ENCODE measurements at places on chromosomes 5 and 9.

GRCh38 chr5:161155451-161155850 lies 303.4 kb upstream of the ATP10B start:
- DNase-seq: no peak

GRCh38 chr9:94650949-94651348 lies 11.6 kb upstream of the FBP1 start:
- no peak for DNase-seq

GRCh38 chr9:91063471-91063870 lies 261.9 kb downstream of the SYK start:
- no peak for DNase-seq

- no peak for DNase-seq
Measured at GRCh38 chr9:34124099-34124498, 2.4 kb downstream of the DCAF12 start.

DNA sequence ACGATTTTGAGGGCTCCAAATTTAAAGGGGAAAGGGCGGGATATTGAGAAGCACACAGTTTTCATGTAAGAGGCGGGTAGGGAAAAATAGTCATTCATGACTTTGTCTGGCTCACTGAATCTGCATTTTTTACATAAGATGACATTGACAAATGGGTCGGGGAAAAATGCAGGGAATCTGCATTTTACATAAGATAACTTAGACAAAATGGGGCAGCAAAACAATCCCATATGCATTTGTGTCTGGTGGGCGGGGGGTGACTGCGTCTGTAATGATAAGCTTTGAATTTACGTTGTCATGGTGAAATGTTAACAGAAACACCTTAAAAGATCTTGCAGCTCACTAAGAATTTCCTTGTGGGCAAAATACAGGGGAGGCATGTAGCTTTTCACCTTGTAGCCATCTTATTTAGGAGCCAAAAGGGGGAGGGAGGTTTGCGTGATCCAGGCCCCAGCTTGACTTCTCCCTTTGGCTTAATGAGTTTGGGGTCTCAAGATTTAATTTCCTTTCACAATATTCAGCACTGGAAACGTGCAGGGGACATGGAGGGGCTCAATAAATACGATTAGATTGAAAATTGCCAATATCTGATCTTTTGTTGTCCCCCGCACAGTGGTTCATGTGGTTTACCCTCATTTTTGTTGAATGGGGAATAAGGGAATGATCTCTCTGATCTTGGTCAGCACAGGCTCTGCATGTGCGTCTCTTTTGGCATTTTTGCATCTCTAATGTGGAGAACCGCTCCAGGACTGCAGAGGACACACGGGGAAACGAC lies 41.1 kb upstream of the GADD45G start:
- DNase-seq: no peak

- DNase-seq: no peak
Measured at GRCh38 chr5:957748-958485, 50.7 kb upstream of the NKD2 start.

- no peak for DNase-seq
Measured at GRCh38 chr5:178434851-178435250, 155.3 kb downstream of the COL23A1 start.

- DNase-seq: no peak
Measured at GRCh38 chr5:61551637-61552313, 219.7 kb downstream of the ZSWIM6 start.

DNA sequence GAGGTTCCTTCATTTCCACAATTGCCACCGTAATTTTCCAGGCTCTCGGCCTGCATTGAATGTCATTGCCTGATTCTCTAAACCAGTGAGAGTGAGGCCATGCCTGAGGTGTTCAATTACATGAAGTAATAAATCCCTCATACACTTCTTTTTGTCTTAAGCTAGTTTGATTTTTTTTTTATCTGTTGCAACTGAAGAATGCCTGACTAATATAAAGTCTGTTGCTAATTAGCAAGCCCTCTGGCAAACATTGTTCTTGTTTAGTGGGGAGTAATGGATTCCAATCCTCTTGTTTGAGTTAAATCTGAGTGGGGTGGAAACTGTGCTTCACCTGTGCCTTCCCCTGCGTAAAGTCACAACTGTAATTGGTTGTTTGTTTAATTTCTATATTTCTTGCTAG lies 338.1 kb upstream of the ATP10B start:
- DNase-seq: no peak

GRCh38 chr9:79120533-79120932 lies 451.2 kb upstream of the TLE4 start:
- DNase-seq: no peak

DNA sequence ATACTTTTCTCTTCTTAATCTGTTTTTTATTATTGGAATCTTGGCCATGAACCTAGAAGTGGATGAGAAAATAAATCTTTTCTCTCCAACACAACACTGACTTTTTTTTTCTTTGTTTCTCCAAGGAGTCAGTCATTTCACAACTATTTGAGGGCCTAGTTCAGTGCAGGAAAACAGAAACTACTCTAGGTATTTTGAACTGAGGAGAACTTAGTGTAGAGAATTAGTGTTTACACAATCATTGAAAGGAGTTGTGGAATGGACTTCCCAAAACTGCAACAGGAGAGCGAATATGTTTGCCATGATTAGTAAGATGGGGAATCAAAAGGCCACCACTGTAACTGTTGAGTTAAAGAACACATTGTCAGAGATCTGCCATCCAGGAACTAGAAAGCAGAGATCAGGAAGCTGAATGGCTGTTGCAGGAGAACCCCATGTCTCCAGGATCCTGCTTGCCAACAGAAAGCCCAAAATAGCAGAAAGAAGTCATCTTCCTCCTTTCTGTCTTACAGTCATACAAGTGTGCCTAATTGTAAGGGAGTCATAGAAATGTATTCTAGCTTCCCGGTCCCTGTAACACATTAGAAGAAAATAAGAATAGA lies 20.3 kb upstream of the PCDH1 start:
- no peak for DNase-seq

DNA sequence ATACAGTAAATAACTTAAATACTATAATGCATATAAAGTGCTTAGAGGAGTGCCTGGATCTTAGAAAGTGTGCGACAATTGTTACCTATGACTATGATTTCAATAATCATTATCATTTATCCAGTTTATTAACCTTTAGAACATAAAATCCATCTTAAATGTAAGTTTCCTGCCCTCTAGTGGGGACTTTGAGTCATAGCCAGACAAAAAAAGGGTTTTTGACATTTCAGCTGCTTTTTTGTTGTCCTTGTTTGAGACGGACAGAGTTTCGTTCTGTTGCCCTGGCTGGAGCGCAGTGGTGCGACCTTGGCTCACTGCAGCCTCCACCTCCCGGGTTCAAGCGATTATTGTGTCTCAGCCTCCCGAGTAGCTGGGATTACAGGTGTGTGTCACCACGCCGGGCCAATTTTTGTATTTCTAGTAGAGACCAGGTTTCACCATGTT lies 9.7 kb upstream of the C9orf152 start:
- DNase-seq: no peak

- DNase-seq: no peak
Measured at GRCh38 chr5:23013395-23013998, 160.4 kb upstream of the CDH12 start.

- no peak for DNase-seq
Measured at GRCh38 chr5:92991581-92992067, 589.4 kb downstream of the NR2F1-AS1 start.

GRCh38 chr5:22076586-22076985 lies 776.6 kb downstream of the CDH12 start:
- no peak for DNase-seq

DNA sequence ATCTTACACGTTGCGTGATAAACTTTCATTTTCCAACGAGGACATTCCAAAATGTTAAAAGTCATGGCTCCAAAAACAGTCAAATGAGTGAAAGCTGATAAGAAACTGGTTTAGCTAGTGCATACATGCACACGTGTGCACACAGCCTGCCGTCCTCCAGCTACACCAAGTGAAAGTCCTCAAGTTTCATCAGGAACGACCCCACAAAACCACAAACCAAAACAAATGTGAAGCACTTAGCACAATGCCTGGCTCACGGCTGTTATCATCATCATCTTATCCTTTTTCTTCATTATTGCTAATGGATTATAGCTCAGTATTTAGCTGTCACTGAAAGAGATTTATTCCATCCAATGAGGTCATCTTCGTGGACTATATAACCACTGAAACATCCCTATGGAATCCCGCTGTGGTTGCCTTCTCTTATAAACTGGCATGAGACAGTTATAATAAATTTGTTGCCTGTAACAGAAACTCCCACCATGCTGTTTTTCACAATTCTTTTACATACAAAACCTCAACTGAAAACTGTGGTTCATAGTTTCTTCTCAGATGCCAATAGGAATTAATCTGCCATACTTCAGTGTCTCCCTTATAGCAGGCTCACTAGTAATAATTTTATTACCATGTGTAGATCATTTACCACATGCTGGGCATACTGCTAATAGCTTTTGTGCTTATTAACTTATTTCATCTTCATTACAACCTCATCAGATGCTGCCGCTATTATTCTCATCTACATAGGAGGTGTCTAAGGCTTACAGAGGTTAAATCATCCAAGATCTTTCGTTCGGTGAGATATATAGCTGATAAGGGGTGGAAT lies 56.1 kb downstream of the SAXO1 start:
- no peak for DNase-seq

GRCh38 chr9:92965061-92965758 lies 17.9 kb downstream of the FGD3 start:
- no peak for DNase-seq

DNA sequence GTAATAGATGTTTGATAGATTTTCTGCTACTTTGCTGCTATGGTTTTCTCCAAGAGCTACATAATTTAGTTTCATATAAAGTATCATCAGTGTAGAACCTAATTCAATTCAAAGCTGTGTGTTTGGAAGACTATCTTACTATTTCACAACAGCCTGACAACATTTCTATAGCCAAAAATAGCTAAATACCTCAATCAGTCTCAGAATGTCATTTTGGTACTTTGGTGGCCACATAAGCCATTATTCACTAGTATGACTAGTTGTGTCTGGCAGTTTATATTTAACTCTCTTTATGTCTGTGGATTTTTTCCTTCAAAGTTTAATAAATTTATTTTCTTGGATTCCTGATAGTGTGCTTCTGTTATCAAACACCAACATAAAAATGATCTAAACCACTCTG lies 35.1 kb upstream of the CCDC152 start:
- DNase-seq: no peak

DNA sequence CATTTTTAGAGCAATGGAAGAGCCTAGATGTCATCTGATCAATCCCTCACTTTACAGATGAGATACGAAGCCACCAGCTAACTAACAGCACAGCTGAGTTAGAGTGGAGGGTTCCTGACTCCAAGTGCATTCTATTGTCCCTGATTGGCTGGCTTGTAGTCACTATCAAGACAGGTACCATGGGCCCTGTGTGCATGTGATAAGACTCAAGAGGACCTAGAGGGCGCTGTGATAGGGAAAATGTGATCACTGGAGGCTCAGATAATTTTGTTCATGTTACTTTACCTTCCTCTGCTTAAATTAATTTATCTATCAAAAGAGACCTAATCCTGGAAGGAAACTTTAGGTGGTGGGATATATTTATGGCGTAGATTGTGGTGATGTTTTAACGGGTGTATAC lies 19.5 kb upstream of the SNAPC3 start:
- DNase-seq: no peak

GRCh38 chr5:135190416-135191083 lies 156.5 kb upstream of the PITX1 start:
- DNase-seq: no peak

GRCh38 chr9:81969971-81970370 lies 18.6 kb upstream of the SPATA31D1 start:
- DNase-seq: no peak

GRCh38 chr9:3361689-3362392 lies 164.0 kb downstream of the RFX3 start:
- no peak for DNase-seq

GRCh38 chr9:76521244-76521681 lies 62.3 kb downstream of the GCNT1 start:
- no peak for DNase-seq

- peak; percentile 23 for DNase-seq
Measured at GRCh38 chr5:134649163-134649835, 714 bp downstream of the SEC24A start.

- DNase-seq: no peak
Measured at GRCh38 chr9:110283751-110284150, 27.4 kb upstream of the TXN start.

- DNase-seq: no peak
Measured at GRCh38 chr5:13540168-13540750, 404.2 kb downstream of the DNAH5 start.

- DNase-seq: no peak
Measured at GRCh38 chr5:151244206-151244605, 8.8 kb upstream of the GM2A start.

DNA sequence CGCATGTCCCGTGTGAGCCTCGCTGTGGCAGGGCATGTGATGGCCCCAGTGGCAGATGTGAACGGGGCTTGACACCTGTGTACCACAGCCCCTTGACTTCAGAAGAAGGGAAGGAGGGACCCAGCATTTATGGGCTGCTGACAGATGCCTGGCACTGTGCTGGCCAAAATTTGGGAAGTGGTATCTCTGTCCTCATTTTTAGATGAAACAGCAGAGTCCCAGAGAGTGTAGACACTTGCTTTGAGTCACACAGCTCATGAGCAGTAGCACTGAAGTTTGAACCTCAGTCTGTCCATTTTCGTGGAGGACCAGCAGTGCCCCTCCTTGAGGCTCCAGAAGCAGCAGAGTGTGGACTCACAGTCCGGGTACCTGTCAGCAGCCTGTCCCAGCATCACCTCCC lies 16.5 kb downstream of the NEK6 start:
- DNase-seq: no peak

DNA sequence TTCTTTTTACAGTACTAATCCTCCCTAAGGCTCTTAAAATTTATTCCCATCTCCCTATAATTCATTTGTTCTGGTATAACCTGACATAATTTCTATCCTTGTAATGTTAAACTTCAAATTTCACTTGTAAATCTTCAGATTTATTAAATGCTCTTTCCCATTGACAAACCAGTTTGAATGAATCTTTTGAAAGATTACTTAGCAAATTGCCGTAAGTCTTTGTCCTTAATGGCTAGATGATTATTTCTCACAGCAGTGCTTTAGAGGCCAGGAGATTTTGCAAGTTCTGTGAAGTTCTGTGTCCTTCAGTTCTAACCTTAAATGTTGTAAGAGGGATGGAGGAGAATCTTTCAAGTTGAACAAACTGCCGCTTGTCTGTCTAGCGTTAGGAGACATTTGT lies 4.2 kb downstream of the SLC44A1 start:
- no peak for DNase-seq

- DNase-seq: no peak
Measured at GRCh38 chr9:91995000-91995655, 45.1 kb upstream of the ROR2 start.

- DNase-seq: no peak
Measured at GRCh38 chr5:134439210-134439654, 27.6 kb upstream of the CDKN2AIPNL start.

DNA sequence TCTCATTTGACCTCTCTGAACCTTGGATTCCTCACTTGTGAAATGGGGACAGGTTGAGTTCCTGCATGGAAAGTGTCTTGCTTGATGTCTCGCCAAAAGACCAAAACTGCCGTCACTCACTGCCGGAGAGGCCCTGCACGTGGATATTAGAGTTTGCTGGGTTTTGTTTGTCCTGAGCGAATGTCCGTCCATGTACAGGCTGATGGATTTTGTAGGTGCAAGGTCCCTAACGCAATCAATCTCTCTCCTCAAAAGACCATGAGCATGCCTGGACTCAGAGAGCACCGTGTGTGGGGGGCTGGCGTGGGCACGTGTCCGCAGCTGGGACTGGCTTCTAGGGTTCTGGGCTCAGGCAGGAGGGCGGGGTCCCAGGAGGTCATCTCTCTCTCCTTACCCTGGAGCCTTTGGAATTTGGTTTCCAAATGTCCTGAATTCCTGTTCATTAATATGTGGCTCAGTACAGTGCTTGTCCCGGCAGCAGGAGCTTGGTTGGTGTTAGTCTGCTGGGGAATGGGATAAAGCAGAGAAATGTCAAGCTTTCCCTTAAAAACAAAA lies 146.0 kb upstream of the IER5L start:
- DNase-seq: no peak
